AG08395 (cell line): ENCODE measurements at places on chromosomes 2 and 18.
A peak's percentile ranks its signal among the peaks of the same experiment; 100 is the strongest.

DNA sequence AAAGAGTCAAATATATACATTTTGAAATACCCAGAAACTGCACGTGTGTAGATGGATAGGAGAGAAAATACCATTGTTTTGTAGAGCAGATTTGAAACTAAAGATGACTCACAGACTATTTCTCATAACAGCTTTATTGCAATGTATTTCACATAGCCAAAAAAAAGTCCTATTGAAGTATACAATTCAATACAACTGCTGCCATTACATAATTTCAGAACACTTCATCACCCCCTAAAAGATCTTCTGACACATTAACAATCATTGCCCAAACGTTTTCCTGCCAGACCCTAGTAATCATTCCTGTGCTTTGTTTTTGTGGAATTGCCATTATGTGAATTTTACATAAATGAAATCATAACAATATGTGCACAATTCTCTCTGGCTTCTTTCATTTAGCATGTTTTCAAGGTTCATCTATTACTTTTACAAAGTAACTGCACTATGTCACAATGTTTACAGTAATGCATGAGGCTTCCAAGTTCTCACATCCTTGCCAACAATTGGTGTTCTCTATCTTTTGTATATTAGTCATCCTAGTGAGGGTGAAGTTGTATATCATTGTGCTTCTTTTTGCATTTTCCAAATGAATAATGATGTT lies 378.6 kb upstream of the CWC22 start:
- peak; percentile 35 for DNase-seq

DNA sequence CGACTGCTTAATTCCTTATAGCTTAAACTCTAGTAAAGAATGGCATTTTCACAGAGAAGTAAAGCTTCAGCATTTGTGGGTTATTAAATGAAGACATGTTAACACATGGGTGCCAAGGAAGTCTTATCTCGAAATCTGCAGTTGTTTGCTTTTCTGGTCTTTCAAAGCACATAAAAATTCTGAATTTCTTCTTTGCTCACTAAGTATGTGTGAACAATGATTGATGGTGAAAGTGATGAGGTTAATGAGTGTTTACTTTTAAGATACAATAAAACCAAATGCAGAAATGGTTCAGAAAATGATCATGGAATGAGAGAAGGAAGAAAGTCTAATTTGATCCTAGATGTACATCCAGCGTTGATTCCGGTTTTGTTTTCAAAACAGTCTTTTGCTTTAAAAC lies 234.6 kb upstream of the RAB12 start:
- DNase-seq = no peak

- peak; percentile 84 for DNase-seq
Observed at GRCh38 chr18:75638223-75638775, 210.8 kb upstream of the SMIM21 start.

GRCh38 chr2:219122202-219122980 lies 38.2 kb downstream of the NHEJ1 start:
- no peak for DNase-seq

- DNase-seq = no peak
Observed at GRCh38 chr2:239920693-239921365, 104.3 kb downstream of the NDUFA10 start.

DNA sequence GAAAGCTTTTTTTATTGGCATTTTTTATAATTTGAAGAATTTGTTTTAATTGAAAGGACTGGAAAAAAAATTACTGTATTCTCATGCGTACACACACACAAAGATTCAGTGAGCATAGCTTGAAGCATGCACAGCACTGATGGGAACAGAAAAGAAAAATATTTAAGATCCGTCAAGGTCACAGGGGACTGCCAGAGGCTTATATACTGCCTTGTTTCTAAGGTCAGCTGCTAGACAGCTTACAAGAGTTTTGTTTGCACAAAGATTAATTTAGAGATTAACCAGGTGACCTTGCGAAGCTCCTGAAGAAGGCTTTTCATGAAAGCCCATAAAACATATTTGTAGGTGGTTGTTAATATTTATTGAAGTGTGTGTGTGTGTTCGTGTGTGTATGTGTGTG lies 396.3 kb downstream of the TRIB2 start:
- no peak for DNase-seq

- DNase-seq = peak; percentile 78
Observed at GRCh38 chr2:203340791-203341487, 12.7 kb downstream of the ABI2 start.

DNA sequence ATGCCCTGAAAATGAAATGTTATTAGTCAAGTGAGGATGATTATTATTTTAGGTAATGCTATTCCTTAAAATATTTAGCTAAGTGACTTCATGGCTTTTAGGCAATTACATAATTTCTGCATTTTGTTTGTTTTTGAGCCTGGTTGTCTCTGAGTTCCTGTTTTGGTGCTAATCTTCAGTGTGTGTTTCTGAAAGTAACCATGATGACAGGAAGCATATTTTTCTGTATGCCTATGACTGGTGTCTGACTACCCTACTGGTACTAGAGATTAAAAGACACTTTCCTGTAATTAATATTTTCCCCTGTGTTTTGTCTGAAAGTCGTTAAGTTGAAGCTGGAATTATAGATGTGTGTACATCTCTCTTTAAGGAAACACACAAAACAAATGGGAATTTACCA lies 295.0 kb upstream of the SPRED2 start:
- DNase-seq = no peak

DNA sequence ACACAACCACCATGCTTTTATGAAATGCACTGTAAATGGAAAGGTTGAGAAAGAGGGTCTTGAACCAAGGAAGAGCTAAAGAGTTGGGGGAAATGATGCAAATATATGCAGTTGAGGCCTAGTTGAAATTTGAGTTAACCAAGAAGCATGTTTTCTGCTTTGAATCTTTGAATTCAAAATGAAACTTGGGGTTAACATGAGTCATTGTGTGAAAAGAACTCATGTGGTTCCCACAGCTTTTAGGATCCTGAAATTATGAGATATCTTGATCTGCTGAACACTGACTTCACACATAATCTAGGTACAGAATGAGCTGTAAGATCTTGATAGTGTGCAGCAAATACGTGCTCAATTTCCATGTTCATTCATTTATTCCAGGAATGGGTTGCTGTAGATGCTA lies 422.9 kb upstream of the TRIB2 start:
- no peak for DNase-seq

- no peak for DNase-seq
Observed at GRCh38 chr2:171745806-171746205, 58.5 kb downstream of the DYNC1I2 start.

GRCh38 chr18:49856496-49856895 lies 43.2 kb upstream of the ACAA2 start:
- no peak for DNase-seq

DNA sequence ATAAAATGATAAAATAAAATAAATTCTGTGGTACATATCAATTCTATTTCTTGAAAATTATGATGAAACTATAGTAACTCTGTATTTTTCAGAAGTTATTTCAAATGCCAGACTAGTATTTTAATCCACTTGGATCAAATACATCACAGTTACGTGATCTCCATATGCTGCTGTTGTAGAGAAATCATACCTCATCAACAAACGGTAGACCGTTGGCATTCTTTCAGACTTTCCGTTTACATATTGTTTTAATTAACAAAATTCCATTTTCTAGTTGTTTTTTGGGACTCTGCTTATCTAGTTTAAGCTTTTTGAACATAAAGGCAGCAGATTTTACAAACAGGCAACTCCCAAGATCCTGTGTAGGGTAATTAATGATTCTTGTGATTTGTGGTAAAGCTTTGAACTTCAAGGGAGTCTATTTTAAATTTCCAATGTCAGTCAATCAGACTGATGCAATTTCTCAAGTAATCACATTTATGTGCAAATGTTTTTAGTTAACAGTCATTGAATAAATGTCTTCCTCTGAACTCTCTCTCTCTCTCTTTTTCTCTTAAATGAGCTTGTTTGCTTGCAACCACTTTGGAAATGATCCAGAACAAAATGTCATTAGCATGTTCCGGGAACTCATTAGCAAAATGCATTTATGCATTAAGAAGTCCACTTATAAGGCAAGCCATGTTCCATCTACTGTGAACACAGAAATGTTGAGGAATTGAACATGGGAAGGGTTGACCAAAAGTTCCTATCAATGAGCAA lies 31.8 kb downstream of the NYAP2 start:
- no peak for DNase-seq

GRCh38 chr2:192888109-192888508 lies 693.4 kb upstream of the TMEFF2 start:
- no peak for DNase-seq

DNA sequence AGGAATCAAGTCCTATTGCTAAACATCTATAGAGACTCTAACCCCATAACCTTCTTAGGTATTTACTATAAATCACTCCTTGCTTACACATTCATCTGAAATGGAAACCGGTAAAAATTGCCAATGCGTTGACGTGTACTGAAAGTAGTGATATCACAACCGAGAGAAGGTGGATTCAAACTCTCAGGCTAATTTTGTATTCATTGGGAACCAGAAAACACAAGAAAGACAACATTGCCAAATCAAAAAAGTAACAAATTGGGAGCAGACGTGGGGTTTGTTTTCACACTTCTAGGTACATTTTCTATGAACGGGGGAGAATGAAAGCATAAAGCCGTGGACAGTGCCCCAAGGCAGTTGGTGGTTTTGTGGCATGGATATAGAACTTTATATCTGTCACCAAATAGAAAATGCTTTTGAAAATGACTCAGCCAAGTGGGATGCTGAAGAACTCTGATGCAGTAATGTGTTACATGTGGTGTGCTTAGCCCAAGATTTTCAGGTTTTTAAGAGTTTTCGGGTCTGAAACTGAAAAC lies 155.1 kb upstream of the RASGRP3 start:
- peak; percentile 64 for DNase-seq

- DNase-seq = no peak
Observed at GRCh38 chr2:71082402-71083252, 14.2 kb downstream of the NAGK start.

GRCh38 chr2:197297772-197298318 lies 12.7 kb downstream of the ANKRD44 start:
- DNase-seq = no peak

DNA sequence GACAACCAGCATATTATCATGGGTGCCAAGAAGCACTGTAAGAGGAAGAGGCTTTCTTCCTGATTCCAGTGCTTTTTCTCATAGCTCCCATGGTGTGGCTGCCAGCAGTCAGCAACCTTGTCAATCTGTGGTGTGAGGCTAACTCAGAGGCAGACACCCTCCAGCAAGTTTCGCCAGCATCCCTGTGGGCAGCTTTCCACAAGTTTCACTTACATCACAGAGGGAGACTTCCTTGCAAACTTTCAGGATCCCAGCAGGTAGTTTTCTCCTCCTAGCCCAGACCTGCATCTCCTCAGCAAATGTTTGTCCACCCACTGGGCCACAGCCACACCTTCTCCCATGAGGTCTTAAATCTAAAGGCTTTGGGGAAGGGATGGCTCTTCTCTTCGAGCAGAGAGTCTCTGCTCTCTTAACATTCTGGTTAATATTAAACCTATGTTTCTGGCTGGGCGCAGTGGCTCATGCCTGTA lies 9.1 kb downstream of the DNAH7 start:
- no peak for DNase-seq

- peak; percentile 55 for DNase-seq
Observed at GRCh38 chr18:36672437-36673344, 156.1 kb downstream of the TPGS2 start.

DNA sequence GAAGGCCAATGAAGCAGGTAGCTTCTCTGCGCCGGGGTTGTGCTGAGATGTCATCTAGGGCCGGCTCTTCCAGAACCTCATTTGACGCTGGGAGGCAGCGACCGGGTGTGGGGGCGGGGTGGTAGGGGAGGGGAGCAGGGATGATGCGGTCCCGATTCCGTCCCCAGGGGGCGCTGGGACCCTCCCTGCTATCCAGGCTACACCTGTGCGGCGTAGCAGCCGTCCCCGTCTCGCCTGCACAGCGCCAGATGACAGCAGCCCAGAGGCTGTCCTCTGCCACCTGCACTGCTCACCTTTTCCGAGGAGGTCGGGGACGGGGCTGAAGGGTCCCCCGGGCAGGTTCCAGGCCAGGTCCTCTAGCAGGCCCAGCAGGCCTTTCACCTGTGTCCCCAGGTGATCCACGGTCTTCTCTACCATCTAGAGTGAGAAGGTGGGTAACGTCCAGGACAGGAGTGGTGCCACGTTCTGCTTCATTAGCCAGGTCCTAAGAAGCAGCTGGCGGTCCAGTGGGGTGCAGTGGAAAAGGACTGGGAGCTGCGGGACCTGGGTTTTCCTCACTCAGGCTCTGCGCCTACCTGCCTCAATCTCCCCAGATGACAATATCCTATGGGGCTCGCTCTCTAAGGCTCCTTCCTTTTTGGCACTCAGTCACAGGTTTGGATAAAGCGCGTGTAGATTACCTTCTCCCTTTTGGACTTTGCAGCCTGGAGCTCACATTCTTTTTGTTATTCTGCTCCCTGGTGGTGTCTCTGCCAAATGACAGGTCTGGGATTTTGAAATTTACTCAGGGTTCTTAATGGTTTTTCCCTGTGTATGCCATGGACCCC lies 56.0 kb upstream of the RAB6C start:
- peak; percentile 53 for DNase-seq

DNA sequence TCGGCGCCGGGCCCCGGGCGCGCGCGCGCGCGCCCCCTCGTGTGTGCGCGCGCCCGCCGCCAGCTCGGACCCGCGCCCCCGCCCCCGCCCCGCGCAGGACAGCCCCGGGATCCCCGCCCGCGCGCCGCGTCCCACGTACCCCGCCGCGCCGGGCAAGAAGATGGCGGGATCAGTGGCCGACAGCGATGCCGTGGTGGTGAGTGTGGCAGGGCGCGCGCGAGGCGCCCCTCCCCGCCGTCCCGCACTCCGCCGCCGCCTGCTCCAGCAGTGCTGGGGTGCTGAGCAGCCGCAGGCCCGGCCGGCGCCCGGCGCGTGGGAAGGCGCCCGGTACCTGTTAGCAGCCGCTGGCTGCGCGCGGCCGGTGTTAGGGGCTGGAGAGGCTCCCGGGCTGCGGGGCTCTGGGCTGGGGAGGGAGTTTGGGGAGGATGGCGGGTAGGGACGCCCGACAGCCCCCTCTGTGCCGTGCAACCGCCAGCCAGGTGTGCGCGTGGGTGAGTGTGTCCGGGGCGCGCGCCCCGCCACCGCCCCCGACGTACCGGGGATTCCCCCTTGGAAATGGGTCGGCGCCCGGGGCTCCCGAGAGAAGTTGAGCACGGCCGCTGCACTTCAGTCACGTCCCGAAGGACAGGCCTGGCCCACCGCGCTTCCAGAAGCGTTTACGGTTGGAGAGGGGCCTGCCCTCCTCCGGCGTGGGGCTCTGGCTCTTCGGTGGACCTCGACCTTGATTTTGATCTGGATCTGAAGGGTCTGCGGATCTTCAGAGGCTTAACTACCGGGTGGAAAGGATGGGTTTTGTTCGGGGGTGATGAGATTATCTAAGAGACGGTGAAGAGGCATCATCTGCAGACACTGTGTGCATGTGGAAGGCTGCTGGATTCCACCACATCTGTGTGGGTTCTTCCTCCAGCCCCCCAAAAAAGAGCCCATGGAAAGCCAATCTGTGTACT lies 697 bp downstream of the LGALSL start:
- no peak for DNase-seq

DNA sequence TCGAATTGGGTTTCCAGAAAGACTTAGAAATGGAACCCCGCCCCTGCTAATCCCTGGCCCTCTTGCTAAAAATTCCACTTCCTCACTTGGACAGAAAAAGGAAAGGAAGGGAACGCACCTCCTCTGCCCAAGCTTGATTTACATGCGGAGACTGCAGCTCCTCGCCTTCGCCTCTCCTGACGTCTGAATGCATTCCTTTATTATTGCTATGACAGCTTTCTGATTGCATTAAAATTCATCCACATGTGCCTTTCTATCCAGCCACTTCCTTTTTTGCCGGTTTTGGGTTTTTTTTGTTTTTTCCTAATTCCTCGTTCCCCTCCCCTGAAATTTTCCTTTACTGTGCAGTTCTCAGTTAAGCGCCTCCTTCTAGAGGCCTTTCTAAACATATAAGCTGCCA lies 287.8 kb downstream of the CELF4 start:
- no peak for DNase-seq
